Stimulated activated naive CD8-positive, alpha-beta T cell treated with anti-CD3 and anti-CD28 coated beads, Interleukin-15, Interleukin-2, amounts not matched to agents 100 U/mL and 50 U/mL, for 24 hours (primary cell): ENCODE measurements at places on chromosomes 12 and 14.
A peak's percentile ranks its signal among the peaks of the same experiment; 100 is the strongest.

DNA sequence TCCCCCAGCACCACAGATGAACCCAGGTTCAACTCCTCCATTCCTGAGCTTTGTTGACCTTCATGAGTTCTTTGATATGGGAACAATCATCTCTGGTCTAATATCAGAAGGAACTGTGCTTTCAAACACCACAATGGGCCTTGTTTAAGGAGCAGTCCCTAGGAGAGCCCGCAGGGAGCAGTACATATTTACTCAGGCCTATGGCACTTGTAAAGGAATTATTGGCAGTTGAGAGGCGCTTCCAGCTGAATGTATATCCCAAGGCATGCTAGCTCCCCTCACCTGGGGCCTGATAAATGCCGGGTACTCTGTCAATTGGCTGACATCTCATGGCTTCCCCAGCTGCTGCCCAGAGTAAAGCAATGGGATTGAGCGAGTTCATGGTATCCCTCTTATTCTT is 76.2 kb downstream of the ZFP36L1 start:
- DNase-seq = no peak

GRCh38 chr12:63804746-63805145 is 25.0 kb downstream of the RXYLT1 start:
- no peak for DNase-seq

- no peak for DNase-seq
These were observed 189.0 kb downstream of the AACS start for GRCh38 chr12:125254236-125254635.

DNA sequence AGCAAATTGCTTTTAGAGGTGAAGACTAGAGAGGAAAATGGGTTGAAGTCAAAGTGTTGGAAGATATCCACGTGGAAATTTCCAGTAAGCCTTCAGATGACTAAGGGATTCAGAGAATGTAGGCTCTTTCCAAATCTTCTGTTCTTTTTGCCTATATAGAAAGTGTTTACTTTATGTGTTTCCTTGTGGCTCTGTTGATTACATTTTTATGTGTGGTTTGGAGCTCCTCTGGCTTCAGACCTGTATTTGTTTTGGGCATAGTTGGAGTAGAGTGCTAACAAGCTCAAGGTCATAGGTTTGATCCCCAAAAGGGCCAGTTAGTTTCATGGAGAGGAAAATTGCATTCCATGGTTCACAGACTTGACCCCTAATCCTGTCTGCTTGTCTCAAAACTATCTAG is 91.9 kb downstream of the IGF1 start:
- no peak for DNase-seq

DNA sequence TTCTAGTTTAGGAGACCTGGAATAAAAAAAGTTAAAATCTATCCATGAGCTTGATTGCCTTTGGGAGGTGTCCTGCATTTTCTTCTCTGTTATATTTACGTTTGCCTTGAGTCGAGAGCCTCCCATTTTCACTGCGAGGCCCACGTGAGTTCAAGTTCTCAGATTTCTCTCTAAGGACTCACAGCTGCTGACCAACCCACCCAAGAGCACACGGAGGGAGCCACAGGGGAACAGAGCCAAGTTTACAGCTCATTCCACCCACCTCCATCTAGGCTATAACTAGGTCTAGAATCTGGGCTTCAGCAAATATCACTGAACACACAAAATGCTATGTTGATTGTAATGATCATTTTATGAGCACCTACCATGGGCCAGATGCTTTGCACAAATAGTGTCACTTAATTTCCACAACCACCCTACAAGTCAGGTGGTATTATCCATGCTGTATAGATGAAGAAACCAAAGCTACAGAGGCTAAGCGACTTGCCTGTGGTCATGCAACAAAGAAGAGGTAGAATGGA is 16.7 kb downstream of the ALDH1L2 start:
- DNase-seq = no peak

GRCh38 chr14:105420101-105420973 is 710 bp downstream of the MTA1 start:
- peak; percentile 24 for DNase-seq

GRCh38 chr12:92462049-92462448 is 240.7 kb upstream of the PLEKHG7 start:
- DNase-seq = no peak

- DNase-seq = no peak
These were observed 63.2 kb downstream of the PRIMA1 start for GRCh38 chr14:93725002-93725582.

DNA sequence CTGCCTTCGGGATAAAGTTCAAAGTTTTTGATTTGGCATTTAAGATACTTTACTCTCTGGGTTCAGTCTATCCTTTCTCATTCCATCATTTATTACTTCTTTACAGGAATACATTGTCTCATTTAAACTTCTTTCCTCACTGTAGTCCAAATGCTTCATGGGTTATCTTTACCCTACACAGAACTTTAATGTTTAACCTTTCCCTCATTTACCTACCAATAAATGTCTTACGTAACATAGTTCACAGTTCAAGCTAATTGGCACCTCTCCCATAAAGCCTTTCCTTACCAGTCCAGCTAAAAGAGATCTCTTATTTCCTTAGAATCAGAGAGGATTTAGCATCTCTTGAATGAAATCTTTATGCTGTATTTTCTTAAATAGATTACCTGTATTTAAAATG is 476.3 kb upstream of the SEL1L start:
- no peak for DNase-seq

- DNase-seq = no peak
These were observed 250.5 kb upstream of the PWP1 start for GRCh38 chr12:107435072-107435471.

DNA sequence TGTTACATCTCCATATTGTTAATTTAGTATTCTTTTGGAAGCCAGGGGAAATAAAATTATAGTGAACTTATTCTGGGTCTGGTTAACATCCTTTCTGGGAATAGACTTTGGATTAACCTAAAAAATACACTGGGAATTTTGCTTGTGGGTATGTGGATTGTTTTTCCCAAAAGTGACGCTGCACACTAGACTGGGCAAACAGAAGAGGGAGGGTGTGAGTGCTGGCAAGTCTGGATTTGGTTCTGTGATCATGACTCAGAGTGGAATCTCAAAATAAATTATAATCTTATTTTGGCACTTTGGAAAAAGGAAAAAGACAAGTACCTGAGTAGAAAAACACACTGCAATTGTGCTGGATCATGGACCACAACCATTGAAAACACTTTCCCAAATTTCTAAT is 15.2 kb upstream of the LUM start:
- DNase-seq = no peak
